ENCODE measurements at places on chromosomes 7 and 10.

GRCh38 chr10:61752111-61753011, 89.6 kb downstream of the CABCOCO1 start:
- no peaks in the 10 kb centered on the region for H3K27me3 ChIP-seq
- H3K4me1 ChIP-seq, result peaks cover 14% of the 10 kb centered on the region
- no peak overlapping the region for H3K27ac ChIP-seq
- H3K4me3 ChIP-seq, result no peak overlapping the region

DNA sequence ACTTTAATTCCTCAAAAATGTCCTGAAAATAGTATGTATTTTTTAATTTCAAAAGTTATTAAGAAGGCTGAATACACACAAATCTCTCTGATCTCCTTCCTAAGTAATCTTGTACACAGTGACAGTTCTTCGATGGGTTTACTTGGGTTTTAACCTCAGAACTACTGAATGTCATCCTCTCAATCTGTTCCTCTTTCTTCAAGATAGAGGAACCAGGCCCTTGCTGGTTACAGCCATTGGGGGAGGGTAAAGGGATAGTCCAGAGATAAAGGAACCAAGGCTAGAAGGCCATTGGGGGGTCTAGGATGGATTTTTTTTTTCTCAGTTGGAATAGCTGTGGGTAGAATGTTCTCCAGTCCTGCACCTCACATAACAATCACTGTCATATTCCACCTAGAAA, 224.9 kb downstream of the SKIDA1 start:
- no peaks in the 10 kb centered on the region for H3K27me3 ChIP-seq
- no peak for DNase-seq
- H3K27ac ChIP-seq, result no peak overlapping the region

DNA sequence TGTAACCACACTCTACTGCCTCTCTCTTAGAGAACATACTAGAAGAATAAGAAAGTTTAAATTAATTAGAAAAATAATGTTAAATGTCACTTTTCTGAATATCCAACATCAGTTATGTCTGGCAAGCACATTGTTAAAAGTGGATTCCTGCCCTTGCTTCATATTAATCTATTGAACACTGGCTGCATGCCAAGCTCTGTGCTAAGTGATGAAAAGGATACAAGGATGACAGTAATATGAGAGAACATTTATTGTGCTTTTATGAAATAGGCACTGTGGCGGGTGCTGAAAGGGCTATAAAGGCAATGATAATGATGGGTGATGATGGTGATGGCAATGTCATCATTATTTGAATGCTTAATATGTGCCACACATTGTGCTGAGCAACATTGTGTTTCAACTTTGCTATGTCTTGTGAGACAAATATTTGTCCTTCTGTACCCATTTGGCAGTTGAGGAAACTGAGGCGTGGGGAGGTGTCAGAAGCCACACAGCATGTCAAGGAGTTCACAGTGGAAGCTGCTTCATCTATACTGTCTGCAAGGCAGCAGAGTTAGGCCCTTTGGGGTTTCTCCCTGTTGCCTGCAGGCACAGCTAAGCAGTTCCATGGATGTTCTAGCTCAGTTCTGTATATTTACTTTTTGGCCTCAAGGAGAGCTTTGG, 64.2 kb upstream of the RAPGEF5 start:
- H3K27me3 ChIP-seq, result no peaks in the 10 kb centered on the region
- H3K36me3 ChIP-seq, result no peaks in the 10 kb centered on the region
- no peak overlapping the region for H3K27ac ChIP-seq
- no peaks in the 10 kb centered on the region for H3K4me1 ChIP-seq
- H3K4me3 ChIP-seq, result no peak overlapping the region

DNA sequence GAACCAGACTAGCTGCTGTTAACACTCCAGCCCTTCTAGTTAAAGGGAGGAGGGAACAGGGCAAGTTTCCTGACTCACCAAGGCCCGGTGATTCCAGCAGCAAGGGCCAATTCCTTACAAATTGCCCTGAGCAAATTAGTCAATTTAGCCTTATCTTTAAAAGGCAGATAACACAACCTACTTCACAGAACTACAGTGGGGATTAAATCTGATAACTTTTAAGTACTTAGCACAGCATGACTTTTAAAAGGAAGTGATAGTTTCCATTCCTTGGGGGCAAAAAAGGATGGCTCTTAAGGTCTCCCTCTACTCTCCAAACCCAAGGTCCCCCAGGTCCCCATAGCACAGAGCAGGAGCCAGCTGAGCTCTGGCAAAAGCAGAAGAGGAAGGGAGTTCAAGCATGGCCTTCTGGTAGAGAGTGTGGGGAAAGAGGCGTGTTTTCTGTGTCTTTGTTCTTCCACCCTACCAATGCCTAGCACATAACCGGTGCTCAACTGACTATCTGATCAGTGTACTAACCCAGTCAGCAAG, 4.0 kb downstream of the CDCA7L start:
- H3K27ac ChIP-seq, result no peak overlapping the region
- DNase-seq, result no peak
- no peaks in the 10 kb centered on the region for H3K36me3 ChIP-seq
- H3K4me1 ChIP-seq, result peaks cover 9% of the 10 kb centered on the region

DNA sequence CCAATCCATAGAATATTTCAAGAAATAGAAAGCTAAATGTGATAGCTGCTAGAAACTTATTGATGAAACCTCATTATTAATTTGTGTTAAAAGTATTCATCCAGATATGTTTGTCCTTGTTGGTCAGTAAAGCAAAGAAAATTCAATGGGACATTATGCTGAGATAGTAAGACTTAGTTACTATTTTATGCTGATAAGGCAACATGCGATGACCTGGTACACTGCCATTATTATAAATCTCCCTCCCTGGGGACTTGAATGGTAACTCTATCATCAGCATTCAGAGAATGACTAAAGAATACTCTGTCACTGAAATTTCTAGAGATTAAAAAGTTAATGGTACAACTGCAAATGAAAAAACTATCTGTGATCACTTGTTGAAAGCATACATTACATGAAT, 54.9 kb downstream of the ARHGAP12 start:
- H3K4me1 ChIP-seq, result no peaks in the 10 kb centered on the region
- H3K36me3 ChIP-seq, result no peaks in the 10 kb centered on the region
- H3K27ac ChIP-seq, result no peak overlapping the region

- H3K27me3 ChIP-seq, result no peaks in the 10 kb centered on the region
- no peak for DNase-seq
- H3K36me3 ChIP-seq, result no peaks in the 10 kb centered on the region
- no peak overlapping the region for H3K4me3 ChIP-seq
Measured at GRCh38 chr10:51918440-51918839, 219.0 kb upstream of the CSTF2T start.

DNA sequence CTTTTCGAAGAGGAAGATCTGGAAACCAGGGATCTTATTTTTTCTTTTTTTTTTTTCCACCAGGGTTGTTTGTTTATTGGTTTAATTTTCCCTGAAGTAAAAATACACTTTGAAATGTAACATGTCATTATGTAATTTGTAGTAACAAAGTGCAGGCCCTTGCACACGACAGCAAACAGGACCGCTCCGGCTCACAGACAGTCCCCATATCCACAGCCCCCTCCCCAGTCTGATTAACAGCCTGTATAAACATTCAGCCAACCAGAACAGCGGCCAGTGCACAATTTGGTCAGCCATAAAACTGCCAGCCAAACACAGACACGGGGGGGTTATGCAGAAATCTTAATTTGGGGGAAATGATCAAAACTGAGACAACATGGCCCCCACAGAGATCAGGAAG, 431.6 kb upstream of the NPVF start:
- no peaks in the 10 kb centered on the region for H3K27me3 ChIP-seq
- no peaks in the 10 kb centered on the region for H3K36me3 ChIP-seq
- no peak overlapping the region for H3K27ac ChIP-seq
- H3K4me3 ChIP-seq, result no peak overlapping the region

DNA sequence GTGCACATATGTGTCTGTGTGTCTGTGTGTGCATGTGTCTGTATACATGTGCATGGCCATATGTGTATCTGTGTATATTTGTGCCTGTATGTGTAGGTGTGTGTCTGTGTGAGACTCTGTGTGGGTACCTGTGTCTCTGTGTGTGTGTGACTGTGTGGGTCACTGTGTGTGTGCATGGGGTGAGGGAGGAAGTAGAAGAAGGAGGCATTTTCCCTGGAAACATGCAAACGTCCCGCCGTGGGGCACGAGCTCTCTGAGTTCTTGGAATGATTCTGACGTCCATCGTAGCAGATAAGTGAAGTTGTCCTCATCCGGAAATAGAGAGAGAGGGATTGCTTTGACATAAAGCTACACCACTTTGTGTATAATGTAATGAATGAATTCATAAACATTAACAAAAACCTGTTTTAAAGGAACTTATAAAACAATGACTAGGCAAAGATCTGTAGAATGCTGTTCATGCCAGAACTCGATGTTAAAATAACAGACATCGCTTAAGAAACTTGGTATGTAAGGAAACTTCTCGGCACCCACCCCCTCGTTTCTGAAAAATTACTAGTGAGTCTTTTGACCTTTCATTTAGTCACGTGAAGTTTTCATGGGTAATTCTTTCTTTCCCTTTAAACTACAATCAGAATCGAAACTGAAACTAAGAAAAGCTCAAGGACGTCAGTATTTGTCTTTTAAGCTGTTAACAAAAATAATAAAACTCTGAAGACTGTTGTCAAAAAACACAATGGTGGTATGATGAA, 43.6 kb upstream of the KLF6 start:
- H3K4me3 ChIP-seq, result peak overlapping the region; percentile 35
- H3K27ac ChIP-seq, result peak overlapping the region; percentile 74
- no peaks in the 10 kb centered on the region for H3K36me3 ChIP-seq

- H3K36me3 ChIP-seq, result no peaks in the 10 kb centered on the region
- peaks cover 7% of the 10 kb centered on the region for H3K4me1 ChIP-seq
- no peaks in the 10 kb centered on the region for H3K27me3 ChIP-seq
- no peak overlapping the region for H3K27ac ChIP-seq
- DNase-seq, result no peak
- H3K4me3 ChIP-seq, result no peak overlapping the region
Measured at GRCh38 chr7:156895024-156895780, 2.2 kb upstream of the LMBR1 start.

DNA sequence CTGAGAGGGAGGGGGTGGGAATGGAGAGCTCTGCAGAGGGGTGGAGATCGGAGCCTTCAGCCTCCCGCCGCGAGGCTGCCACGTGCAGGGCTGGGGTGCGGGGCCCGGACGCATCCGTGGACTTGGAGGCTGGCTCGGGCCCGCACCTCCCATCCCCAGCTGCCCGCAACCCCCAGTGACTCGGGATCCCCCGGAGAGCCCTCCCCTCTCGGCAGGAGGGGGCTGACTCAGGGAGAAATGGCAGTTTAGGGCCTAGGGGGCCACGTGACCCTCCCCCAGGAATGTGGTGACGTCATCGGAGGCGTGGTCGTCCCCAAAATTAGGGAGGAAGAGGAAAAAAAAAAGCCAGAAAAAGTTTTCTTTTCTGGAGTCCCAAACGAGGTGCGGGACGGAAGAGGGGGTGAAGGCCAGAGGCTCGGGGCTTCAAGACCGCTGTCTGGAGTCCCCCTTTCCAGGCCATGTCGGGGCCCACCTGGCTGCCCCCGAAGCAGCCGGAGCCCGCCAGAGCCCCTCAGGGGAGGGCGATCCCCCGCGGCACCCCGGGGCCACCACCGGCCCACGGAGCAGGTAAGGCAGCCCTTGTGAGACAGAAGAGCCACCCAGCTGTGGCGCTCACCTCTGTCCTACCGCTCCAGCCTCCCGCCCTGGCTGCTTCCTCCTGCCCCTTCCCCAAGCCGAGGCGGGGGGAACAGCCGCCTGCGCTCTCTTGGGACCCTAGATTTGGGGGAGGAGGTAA, at the start of gene TRIP6:
TRIP6 (plus strand) TSS at position 348 of the 736 bp plus-strand sequence; CDS start at position 459, 111 bp downstream.
- peaks cover 14% of the 10 kb centered on the region for H3K4me1 ChIP-seq

DNA sequence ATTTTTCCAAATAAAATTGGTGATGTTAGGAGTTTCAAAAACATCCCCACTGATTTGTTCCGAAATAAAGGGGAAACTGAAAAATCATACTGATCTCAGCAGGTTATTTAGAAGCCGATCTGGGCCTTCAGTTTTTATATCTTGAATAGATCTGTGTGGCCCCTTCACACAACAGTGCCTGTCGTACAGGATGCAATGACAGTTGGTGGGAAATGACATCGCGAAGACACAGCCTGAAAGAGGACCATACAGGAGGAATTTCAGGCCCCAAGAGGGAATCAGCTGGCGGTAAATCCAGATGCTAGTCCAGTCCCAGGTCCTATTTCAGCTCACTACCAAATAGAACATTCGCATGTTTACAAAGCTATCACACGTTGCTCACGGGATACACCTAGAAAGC, 3.0 kb downstream of the H2BK1 start:
- H3K4me1 ChIP-seq, result peaks cover 26% of the 10 kb centered on the region
- peak overlapping the region; percentile 55 for H3K27ac ChIP-seq
- peak overlapping the region; percentile 1 for H3K4me3 ChIP-seq
- no peak for DNase-seq
- peaks cover 4% of the 10 kb centered on the region for H3K36me3 ChIP-seq

Data from effector memory CD4-positive, alpha-beta T cell (primary cell).